NAMALWA (cell line): ENCODE measurements at places on chromosomes 7 and 10.

- no peak for DNase-seq
Observed at GRCh38 chr7:27614095-27614494, 48.6 kb downstream of the HIBADH start.

- no peak for DNase-seq
Observed at GRCh38 chr10:5599613-5600520, 66.5 kb downstream of the ASB13 start.

DNA sequence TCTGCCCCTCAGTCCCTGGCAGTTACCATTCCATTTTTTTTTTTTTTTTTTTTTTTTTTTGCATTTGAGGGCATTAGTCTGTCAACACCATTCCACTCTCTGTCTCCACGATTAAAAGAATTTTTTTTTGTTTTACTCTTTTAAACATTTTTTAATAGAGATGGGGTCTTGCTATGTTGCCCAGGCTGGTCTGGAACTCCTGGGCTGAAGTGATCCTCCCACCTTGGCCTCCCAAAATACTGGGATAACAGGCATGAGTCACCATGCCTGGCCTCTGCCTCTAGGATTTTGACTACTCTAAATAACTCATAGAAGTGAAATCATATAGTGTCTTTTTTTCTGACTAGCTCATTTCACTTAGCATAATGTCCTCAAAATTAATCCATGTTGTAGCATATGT lies 16.5 kb upstream of the CLDN3 start:
- no peak for DNase-seq

GRCh38 chr7:9091282-9091681 lies 657.9 kb downstream of the NXPH1 start:
- peak; percentile 65 for DNase-seq

DNA sequence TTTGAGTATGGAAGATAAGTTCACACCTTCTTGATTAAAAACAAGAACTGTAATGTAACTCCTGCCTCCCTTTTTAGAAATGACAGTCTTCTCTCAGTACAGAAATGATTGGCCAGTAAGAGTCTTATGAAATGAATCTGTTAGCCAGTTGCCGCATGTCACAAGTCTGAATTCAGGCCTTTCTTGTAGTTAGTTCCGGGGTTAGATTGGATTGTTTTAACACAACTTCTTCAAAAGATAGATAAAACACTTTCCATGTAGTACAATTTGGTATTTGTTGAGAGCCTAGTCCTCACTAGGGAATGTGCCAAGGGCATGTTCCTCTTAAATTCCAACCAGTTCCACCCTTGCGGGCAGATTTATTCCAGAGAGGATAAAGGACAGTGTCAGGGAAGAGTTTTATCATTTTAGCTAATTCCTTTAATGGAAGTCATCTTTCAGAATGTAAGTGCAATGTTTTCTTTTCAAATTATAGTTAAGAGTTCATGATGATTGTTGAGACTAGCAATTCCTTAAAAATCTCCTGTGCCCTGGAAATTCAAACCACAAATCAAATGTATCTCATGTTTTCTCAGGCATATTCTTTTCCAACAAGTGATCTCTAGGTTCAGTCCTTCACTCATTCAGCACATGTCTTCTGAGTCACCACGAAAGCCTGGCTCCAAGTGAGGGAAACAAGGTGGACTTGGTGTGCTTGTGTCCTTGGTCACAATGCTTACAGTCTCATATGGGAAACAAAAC lies 4.1 kb downstream of the FHIP2A start:
- DNase-seq: no peak

DNA sequence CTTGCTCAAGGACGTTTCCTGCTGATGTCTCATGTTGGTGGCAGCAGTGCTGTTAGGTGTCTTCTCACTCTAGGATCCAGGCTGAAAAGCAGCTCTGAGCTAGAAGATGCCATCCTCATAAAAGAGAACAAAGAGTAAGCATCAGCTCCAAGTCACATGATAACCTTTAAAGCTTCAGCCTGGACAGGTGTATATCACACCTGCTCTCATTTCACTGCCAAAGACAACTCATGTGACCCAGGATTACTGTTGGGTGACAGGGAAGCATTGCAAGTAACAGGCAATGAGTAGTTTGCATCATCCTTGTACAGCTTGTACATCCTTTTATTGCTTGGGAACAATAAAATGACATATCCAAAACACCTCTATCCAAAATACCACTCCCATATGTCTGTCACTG lies 423.4 kb upstream of the DPP6 start:
- no peak for DNase-seq

DNA sequence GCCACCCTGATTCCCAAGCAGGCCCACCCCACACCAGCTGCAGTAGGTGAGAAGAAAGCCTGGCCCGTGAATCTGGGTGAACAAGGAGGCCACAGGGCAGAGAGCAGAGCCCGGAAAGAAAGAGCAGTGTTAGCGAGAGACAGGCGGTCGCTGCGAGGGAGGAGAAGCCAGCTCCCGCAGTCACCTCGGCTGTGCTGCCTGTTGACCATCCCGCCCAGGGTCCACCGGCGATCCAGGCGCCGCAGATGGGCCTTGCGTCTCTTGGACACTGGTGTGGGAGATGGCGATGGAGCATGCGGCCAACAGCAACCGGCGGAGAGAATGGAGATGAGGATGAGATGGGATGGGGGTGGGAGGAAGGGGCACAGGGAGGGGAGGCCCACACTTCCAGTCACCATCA lies 128.8 kb downstream of the NEURL1 start:
- no peak for DNase-seq

- no peak for DNase-seq
Observed at GRCh38 chr7:1651031-1651446, 19.0 kb upstream of the ELFN1 start.

- no peak for DNase-seq
Observed at GRCh38 chr7:71987200-71987767, 424.9 kb downstream of the CALN1 start.

- DNase-seq: no peak
Observed at GRCh38 chr7:132206594-132206993, 369.7 kb downstream of the PLXNA4 start.

- DNase-seq: no peak
Observed at GRCh38 chr7:150738092-150738491, 874 bp downstream of the GIMAP5 start.

GRCh38 chr7:22709857-22710256 lies 17.1 kb upstream of the IL6 start:
- DNase-seq: peak; percentile 63

DNA sequence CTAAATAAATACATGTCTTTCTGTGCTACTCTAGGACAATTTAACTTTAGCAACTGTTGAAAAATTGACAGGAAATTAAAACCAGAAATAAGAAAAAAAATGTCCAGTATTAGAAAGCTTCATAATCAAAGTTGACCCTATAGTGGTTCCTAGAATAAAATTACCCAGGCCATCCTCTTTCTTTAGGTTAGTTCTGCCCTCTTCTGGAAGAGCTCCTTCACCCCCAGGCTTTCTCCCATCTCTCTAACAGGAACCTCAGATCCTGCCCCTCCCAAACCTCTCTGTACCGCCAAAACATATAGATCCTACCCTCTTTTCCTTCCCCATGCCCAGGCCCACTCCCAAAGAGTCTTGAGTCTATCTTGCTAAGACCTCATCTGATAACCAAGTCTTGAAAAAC lies 159.4 kb upstream of the CDK1 start:
- no peak for DNase-seq

DNA sequence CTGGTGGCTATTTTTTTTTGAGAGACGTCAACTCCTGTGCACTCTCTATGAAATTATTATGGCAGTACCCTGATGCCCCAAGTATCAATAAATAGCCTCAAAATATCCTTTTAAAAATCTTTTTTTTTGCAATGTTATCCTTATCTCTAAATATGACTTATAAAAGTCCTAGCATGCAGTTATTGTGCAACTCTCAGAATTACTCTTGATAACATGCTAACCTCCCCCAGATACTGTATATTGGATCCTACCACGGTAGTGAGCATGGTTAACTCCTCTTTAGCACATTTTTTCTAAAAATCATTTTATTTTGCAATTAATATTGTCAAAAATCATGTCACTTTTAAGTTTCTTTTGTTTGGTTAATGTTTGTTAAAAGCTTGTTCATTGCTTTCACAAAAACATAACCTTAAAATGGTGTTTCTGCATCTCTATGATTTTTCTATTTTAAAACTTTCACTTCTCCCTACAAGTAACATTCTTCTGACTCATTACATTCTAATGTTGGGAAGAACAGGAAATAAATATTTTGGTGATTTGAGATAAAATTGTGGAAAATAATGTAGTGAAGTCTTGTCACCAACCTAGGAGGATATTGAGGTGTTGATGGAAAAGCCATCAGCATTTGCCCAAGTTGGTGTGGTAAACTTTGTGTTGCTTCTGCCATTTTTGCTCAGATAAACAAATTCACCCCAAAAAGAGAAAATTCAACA lies 42.1 kb upstream of the ADRA2A start:
- DNase-seq: no peak

DNA sequence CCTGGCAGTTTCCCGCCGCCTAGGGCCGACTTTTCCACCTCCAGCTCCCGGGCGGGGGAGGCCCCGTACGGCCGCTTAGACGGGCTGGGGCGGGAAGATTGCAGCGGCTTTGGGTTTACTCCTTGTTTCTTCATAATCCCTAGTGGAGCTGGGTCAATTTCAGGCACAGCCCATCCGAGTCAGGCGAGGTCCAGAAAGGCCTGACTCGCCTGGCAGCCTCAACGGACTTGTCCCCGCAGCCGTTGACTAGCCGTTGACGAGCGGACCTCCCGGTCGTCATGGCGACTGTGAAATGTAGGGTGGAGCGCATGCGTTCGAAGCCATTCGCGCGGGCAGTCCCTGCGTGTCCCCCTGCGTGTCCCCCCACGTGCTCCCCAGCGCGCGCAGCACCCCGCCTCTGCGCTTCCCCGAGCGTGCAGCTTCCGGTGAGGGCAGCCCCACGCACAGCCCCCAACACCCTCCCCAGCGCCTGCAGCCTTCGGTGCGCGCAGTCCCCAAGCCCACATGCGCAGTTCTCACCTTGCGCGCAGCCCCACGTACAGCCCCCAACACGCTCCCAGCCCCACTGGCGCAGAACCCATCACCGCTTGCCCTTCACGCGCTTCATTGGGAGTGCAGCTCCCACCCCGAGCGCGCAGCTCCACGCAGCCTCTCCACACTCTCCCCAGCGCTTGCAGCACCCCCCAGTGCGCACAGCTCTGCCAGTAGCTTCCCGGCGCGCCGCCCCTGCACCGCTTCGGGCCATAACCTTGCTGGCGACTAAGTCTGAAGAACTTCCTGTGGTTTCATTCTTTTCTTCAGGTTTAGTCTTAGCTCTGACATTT lies 67.8 kb downstream of the TBX20 start:
- no peak for DNase-seq

DNA sequence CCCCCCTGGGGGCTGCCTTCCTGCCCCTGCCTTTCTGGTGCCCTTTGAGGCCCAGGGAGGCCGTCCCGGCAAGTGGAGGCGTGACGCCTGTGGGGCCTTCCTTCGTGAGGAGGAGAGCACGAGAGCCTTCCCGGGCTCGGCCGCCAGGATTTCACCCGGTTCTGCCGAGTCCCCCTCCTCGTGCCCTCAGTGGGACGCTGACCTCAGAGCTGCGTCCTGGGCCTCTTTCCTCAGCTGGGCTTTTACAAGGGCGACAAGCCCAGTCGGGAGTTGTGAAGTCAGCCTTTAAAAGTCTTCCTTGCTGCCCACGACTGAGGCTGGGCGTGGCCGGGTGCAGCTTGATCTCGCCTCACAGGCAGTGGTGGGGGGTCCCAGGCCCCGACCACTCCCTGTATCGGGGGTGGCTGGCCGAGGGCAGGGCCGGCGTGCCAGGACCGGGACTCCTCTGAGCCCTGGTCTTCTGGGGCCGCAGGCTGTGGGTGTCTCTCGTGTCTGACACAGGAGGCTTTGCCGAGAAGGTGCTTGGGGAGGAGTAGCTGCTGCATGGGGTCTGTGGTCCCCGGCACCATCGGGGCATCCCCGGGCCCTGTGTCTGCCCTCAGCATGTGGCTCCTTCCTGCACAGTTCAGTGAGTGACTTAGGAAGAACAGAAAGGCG lies 41.8 kb downstream of the FAM20C start:
- DNase-seq: no peak

- no peak for DNase-seq
Observed at GRCh38 chr7:2404714-2405119, 1.3 kb downstream of the CHST12 start.

DNA sequence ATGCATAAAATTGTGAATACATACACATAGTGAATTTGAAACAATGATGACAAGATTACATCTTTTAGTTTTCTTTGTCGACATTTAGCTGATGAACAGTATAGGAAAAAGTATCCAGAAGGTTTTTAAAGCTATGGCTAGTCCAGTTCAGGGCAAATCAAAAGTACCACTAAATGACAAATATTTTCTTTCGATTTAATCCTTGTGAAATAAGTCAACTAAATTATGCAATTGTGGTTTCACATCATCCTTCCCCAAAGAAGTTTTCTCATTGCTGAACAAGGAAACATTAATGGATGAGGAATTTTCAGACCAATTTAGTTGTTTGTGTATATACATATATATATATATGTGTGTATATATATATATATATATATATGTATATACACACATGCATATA lies 774.0 kb downstream of the DNAJB9 start:
- no peak for DNase-seq

- no peak for DNase-seq
Observed at GRCh38 chr7:19079066-19079465, 38.4 kb downstream of the TWIST1 start.

DNA sequence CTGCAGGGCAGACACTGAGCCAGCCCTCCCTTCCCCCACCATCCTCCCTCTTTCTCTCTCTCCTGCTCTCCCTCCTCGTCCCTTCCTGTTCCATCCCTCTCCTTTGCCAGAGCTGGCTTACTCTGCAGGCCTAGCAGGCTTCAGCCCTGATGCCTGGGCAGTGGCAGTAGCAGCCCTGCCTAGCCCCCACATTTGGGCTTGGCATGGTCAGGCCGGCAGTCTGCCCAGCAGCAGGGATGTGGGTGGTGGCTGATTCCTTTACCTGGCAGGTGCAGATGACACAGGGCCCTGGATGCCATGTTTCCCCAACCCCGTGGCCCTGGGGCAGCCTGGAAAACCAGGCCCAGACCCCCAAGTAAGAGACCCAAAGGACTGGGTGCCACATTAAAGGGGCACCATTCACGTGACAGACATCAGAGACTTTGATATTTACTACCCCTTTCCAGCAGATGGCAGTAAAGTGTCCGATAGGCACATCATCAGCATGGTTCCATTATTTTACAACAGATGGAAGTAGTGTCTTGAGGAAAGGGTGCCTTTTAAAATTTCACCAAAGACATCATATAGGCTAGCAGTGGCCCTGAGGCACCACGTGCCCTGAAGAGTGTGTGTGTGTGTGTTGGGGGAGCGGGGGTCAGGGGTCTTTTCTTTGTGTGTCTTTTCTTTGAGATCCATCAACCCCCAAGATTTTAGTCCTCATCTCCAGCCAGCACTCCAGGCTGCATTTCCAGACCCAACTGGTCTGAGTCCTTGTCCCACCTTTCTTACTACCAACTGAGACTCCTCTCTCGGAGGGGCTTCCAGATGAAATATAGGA lies 5.9 kb downstream of the KCP start:
- peak; percentile 91 for DNase-seq

GRCh38 chr10:12572281-12572680 lies 222.9 kb downstream of the CAMK1D start:
- DNase-seq: no peak

DNA sequence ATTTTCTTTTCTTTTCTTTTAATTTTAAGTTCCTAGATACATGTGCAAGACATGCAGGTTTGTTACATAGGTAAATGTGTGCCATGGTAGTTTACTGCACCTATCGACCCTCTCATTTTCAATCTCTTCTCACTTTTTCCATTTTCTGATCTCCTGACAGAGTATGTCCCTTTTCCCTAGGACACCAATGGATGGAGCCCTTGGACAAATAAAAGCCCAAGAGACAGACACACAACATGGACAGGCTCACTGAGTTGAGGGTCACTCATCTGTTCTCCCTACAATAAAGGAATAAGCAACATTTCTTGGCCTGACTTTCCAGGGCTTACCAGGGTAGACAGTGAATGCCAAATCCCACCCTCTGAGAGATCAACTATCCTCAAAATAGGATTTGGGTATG lies 15.2 kb upstream of the UBE2D1 start:
- DNase-seq: no peak
